ENCODE measurements at places on chromosomes 1 and 21. TPM values are rescaled to one million over a fixed set of nuclear protein-coding genes. Genes with fewer than 3 reads are reported as not detected.

DNA sequence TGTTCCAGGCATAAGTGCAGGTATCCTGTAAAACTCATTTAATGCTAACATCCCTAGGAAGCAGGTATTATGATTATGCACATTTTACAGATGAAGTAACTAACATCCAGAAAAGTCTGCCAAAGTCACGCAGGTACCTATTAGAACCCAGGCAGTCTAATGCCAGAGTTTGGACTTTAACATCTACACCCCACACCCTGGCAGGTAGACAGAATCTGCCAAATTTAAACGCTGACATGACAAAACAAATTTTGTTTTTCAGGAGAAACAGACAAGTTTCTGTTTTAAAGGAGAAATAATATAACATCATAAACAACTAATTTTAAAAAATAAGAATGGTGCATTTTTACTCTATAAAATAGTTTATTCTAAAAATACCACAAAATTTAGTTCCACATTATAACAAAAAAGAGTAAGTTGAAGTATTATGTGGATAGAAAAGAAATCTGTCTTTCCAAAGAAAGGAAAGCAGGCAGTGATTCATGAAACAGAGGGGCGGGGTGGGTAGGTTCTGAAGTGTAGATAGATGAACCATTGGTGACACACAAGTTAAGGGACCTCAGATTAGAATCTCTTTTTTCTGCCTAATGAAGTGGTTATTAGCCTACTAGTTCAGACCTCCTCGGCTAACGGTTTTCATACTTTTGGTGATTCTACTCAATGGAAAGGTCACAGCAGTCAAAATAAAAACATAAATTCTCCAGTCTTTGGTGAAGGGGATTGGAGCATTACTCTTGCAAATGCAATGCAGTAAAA, 1.7 kb downstream of the ASPM start:
- no peak for DNase-seq

- DNase-seq = no peak
These were observed 94.3 kb upstream of the C1orf105 start for GRCh38 chr1:172326136-172326535.

- DNase-seq = no peak
These were observed 266.3 kb upstream of the KAZN start for GRCh38 chr1:14332158-14332557.

- no peak for DNase-seq
These were observed 14.8 kb downstream of the VANGL1 start for GRCh38 chr1:115656461-115657077.

ANGPTL3 gene
- total RNA-seq = not detected

KANK4 gene
- total RNA-seq = not detected

RAB13 gene
- total RNA-seq = 2.2 TPM

BACE2 gene
- total RNA-seq = 1.4 TPM
